ENCODE measurements at places on chromosomes 16 and 17.

DNA sequence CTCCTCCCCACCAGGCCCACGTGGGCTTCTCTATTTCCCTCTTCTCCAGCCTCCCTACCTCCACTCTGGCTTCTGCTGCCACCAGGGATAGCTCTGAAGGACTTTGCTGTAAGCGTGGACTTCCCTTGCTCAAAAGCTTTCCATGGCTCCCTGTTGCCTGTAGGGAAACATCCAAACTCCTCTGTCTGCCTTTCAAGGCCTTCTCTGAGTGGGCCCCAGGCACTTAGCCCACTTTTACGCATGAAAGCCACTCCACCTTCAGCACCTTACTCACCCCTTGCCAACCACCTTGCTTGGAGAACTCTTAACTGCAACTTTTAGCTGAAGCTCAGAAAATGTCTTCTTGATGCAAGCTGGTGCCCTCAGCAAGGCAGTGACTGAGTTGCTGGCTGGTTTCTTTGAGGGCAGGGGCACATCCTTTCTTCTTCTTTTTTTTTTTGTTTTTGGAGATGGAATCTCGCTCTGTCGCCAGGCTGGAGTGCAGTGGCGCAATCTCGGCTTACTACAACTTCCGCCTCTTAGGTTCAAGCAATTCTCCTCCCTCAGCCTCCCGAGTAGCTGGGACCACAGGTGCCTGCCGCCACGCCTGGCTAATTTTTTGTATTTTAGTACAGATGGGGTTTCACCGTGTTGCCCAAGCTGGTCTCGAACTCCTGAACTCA lies 52.0 kb upstream of the DLX4 start:
- no peak for DNase-seq

GRCh38 chr16:86353148-86353547 lies 157.2 kb upstream of the FOXF1 start:
- DNase-seq, result no peak

DNA sequence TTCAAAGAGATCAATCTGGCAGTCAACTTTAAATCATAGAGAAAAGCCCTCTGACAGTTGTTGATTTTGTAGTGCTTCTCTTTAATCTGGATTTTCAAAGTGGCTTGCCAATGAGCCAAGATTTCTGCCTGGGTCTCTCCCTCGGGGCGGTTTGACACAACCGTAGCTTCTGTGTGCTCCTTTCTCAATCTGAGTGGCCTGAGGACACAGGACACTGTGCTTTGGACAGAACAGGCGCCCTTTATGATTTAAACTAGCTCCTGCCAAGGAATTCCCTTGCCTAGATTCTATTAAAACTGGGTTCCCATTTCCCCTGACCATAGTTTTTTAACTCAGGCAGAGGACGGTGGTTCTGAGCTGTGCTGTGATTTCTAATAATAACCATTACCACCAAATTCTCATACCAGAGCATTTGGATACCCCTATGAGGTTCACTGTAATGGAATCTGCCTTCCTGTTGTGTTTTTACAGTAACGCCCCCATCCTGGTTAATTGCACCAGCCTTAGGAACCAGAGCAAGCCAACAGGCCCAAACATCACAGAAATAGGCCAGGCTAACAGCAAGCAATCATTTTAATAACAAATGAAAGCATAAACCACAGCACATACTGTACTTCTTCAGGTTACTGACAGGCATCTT lies 4.0 kb downstream of the ZFHX3 start:
- peak; percentile 81 for DNase-seq

DNA sequence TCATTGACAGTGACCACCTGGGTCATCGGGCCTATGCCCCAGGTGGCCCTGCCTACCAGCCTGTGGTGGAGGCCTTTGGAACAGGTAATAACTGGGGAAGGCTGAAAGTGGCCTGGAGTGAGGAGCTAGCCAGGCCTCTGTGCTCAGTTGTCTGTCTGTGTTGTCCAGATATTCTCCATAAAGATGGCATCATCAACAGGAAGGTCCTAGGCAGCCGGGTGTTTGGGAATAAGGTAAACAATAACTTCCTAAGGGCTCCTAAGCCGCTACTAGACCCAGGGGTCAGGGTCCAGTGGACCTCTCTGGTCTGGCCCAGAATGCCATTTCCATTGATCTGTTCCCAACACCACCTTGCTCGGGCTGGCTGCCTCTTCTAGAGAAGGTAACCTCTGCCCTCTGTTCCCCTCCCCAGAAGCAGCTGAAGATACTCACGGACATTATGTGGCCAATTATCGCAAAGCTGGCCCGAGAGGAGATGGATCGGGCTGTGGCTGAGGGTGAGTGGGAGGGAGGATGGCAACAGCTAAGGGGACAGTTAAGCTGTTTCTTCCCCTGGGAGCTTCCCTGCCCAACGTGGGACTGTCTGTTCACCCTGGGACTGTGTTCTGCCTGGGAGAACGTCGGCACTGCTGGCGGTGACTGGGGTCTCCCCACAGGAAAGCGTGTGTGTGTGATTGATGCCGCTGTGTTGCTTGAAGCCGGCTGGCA lies 1.9 kb upstream of the MLX start:
- no peak for DNase-seq

DNA sequence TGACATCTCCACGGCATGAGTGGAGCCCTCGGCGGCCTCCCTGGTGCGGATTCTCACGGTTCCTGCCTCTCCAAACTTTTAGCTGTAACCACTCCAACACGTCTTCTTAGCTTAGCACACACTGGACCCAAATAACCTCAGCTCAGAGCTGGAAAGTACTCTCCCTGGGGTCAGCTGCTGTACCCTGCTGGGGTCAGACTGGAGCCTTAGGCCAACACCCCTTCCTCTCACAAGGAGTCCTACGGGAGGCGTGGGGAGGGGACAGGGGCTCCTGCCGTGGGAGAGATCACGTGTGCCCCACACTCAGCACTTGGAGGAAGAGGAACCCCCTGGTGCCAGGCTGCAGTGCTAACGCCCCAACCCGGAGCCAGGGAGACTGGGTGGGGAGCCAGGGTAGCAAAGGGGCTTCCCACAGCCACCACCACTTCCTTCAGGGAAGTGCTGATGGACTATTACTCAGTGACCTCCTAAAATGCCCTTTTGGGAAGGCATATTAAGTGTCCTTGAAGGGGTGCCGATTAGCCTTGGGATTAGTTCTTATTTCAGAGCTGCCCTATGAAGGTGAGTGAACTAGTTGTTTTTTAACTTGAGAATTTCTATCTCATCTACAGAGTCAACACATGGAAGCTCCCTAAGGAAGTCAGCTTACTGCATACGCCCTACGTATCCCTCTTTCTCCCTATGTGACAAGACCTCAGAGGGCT lies 124.0 kb downstream of the HIC1 start:
- no peak for DNase-seq

DNA sequence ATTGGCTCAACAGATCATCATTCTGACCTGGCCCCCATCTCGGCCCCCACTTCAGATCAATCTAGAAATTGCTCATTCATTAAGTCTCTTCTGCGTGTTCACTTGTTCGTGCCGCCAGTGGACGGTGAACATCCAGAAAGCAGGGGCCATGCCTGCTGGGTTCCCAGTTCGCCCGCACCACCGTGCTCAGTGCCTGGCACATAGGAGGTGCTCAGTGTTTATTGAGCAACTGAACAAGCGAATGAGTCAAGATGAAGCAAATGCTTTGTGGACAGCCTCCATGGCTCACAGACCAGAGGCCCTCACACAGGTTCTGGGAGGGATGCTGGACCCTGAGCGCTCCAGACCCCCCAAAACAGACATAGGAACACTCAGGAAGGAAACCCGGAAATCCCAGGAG lies 13.9 kb downstream of the BEAN1 start:
- no peak for DNase-seq

- peak; percentile 57 for DNase-seq
Observed at GRCh38 chr16:8936421-8936820, 27.3 kb downstream of the USP7 start.

- DNase-seq, result no peak
Observed at GRCh38 chr17:12990041-12990808, 27.6 kb downstream of the ELAC2 start.

DNA sequence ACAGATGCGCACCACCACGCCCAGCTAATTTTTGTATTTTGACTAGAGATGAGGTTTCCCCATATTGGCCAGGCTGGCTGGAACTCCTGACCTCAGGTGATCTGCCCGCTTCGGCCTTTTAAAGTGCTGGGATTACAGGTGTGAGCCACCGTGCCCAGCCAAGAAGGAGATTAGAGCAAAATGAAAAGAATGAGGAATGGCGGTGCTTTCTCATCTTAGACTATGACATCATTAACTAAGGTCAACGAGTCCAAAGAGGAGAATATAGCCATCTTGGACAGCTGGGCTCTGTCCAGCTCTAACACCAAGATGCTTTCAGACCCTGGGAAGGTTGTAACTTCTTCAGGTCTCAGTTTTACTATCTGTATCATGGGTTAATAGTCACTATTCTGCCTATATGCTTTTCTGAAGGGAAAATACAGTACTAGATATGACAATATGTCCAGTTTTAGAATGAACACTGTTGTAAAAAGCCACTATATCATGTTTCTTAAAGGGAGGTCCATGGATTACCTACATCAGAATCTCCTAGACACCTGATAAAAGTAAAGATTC lies 76.7 kb downstream of the SLC39A11 start:
- no peak for DNase-seq

- DNase-seq, result no peak
Observed at GRCh38 chr16:3953728-3954410, 73.4 kb upstream of the CREBBP start.

- no peak for DNase-seq
Observed at GRCh38 chr17:39352511-39352910, 48.9 kb downstream of the FBXL20 start.

DNA sequence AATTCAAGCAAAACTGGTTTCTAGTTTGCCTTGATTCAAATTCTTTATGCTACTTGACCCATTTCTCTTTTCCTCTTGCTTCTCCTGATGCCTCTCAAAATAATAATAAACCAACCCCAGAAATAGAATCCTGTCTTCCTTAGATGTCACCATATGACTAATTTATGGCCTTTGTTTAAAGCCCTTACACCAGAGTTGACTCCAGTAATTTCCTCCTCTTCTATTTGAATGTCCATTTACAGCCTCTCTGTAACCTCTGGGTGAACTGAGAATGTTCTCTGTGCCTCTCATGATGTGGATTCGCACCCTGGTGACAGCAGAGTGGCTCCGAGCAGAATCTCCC lies 31.5 kb downstream of the ZFHX3 start:
- DNase-seq, result no peak

- no peak for DNase-seq
Observed at GRCh38 chr16:1332618-1333148, 762 bp upstream of the BAIAP3 start.

DNA sequence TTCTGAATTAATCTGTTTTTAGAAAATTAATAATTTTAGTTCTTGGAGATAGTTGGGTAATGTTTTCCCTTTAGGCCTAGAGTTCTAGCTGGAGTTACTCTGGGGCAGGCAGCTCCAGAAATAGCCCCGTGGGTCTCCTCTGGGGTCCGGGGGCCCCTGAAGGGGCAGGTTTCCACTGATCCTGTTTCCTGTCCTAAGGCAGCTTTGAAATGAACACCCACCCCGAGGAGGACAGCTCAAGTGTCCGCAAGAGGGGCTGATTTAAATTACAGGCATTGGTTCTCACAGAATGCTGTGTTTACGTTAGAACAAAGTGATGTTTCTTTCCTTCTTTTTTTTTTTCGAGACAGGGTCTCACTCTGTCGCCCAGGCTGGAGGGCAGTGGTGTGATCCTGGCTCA lies 23.8 kb downstream of the EEF2K start:
- DNase-seq, result no peak

GRCh38 chr16:11177578-11178160 lies 78.3 kb downstream of the SOCS1 start:
- DNase-seq, result no peak

DNA sequence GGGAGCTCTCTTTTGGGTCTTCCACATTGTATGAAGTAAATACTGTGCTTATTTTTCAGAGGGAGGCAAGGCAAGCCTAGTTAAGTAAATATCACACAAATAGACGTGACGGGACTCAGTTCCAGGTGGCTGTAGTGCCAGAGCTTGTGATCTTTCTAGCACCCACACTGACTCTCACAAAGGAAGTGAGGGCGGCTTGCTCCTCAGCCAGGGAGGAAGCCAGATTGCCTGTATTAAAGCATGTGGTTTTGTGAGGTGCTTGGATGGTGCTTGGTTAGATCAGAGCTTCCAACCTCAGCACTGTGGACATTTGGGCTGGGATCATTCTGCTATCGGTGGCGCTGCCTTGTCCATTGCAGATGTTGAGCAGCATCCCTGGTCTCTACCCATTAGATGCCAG lies 80.1 kb downstream of the VAT1L start:
- DNase-seq, result no peak

- DNase-seq, result peak; percentile 73
Observed at GRCh38 chr17:44981221-44981968, 13.3 kb upstream of the C1QL1 start.

GRCh38 chr16:88378836-88379693 lies 3.7 kb upstream of the ZNF469 start:
- no peak for DNase-seq

DNA sequence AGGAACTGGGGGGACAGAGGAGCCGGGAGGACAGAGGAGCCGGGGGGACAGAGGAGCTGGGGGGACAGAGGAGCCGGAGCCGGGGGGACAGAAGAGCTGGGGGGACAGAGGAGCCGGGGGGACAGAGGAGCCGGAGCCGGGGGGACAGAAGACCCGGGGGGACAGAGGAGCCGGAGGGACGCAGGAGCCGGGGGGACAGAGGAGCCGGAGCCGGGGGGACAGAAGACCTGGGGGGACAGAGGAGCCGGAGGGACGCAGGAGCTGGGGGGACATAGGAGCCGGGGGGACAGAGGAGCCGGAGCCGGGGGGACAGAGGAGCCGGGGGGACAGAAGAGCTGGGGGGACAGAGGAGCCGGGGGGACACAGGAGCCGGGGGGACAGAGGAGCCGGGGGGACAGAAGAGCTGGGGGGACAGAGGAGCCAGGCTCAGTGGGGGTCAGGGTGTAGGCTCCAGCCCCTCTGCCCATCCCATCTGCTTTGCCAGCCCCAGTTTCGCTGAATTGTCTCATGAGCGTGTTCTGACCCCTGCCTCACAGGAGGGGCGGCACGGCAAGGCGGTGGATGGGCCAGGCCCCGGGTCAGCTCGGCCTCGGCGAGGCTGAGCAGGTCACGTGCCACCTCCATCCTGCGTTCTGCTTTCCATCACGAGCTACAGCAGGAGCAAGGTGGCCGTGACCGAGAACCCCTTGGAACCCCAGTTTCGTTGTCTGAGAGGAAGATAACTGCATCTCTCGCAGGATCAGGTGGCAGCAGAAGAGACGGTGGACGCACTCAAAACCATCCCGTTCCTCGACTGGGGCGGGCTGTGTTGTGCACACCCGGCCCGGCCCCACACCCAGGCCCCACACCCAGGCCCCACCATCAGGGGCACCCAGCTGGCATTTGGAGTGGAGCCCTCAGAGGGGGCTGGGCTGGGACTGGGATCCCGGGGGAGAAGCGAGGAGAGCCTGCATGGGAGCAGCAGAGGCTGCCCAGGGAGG lies 26.1 kb upstream of the CBFA2T3 start:
- no peak for DNase-seq

Measured in hepatic stellate cell (primary cell).